Cardiac fibroblast (primary cell): ENCODE measurements at places on chromosomes 1 and 21.

GRCh38 chr21:31838586-31839355, 34.0 kb upstream of the HUNK start:
- no peak for DNase-seq

GRCh38 chr1:61980561-61980960, 214.1 kb upstream of the L1TD1 start:
- DNase-seq: peak; percentile 12

DNA sequence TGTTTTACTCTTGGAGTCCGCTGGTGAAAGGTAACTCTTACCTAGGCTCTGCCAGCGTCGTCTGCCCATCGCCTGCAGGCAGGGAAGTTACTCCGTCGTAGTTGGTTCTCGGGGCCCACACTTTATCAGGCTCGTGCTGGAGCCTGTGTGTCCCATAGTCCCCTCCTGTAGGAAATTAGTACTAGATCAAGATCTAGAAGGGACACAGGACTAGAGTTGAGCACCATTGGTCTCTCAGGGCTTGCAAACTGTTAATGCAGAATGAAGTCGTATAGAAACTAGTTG, 940 bp downstream of the SRRM1 start:
- DNase-seq: no peak

DNA sequence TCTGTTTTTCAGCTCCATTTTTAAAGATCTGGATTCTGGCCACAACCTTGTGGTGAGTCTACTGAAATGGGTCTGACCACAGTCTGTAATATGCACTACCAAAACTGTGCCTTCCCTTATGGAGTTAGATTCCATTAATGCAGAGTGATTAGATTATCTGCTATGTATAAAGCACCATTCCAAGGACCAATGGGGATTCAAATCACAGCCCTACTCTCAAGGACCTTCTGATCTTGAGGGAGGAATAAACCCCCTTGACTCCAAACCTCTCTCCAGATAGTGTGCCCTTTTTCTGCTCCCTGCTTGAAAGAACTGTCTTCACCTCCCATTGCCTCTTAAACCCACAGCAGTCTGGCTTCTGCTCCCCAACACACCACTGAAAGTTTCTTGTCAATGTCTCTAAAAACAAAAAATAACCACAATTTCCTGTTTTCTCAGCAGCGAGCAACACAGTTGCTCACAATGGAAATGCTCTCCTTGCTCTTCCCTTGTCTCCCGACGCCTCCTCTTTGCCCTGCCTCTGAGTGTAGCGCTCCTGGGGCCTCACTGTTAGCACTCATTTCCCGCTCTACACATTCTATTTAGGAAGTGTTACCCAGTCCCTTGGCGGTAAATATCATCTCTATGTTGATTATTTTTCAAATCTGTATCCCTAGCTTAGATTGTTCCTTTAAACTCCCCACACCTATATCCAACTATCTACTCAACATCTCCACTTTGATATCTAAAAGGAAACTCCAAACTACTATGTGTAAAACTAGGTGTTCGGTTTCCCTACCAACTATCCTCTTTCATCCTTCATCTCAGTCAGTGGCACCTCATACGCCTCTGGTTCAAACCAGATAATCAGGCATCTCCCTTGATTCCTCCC, 13.6 kb downstream of the PCNX2 start:
- peak; percentile 80 for DNase-seq

- no peak for DNase-seq
Measured at GRCh38 chr1:94596260-94596659, 54.7 kb upstream of the F3 start.

GRCh38 chr1:47758341-47759250, 238.6 kb downstream of the TRABD2B start:
- peak; percentile 44 for DNase-seq
